ENCODE measurements at places on chromosomes 13 and 19.

- no peak for DNase-seq
These were observed 841 bp upstream of the ZNF223 start for GRCh38 chr19:44050740-44051649.

- DNase-seq, result no peak
These were observed 41.0 kb downstream of the MLLT1 start for GRCh38 chr19:6238643-6239281.

DNA sequence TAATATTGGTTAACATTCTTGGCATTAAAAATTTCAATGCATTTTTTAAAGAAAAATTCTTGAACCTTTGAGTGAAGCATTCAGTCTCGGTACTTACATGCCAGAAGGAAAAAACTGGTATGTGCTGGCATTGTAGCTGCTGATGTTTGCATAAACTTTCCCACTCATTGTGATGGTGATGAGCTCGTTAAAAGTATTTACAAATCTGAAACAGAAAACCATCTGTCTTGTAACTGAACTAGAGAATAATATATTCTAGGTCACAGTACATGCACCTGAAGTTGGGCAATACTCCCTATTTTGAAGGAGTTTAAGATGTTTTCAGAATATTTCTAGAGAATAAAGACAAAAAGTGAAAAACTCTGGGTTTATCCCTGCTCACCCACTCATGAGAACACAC lies 64.1 kb downstream of the SLC15A1 start:
- DNase-seq, result no peak

DNA sequence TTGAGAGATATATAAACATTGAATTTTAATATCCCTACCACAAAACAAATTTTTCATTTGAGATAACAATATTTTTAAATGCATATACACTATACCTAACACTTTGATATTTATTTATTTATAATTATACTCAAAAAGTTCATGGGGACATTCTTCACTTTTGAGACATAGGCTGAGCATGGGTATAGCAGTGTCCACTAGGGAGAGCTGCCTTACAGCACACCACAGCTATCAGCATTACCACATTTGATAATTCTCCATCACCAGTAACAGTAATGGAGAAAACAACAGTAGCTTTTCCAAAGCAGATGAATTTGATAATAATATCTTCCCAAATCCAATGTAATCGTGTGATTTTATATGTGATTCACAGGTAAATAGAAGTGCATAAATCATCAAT lies 626.1 kb downstream of the DACH1 start:
- no peak for DNase-seq

GRCh38 chr19:47123406-47123805 lies 7.2 kb upstream of the SAE1 start:
- no peak for DNase-seq

DNA sequence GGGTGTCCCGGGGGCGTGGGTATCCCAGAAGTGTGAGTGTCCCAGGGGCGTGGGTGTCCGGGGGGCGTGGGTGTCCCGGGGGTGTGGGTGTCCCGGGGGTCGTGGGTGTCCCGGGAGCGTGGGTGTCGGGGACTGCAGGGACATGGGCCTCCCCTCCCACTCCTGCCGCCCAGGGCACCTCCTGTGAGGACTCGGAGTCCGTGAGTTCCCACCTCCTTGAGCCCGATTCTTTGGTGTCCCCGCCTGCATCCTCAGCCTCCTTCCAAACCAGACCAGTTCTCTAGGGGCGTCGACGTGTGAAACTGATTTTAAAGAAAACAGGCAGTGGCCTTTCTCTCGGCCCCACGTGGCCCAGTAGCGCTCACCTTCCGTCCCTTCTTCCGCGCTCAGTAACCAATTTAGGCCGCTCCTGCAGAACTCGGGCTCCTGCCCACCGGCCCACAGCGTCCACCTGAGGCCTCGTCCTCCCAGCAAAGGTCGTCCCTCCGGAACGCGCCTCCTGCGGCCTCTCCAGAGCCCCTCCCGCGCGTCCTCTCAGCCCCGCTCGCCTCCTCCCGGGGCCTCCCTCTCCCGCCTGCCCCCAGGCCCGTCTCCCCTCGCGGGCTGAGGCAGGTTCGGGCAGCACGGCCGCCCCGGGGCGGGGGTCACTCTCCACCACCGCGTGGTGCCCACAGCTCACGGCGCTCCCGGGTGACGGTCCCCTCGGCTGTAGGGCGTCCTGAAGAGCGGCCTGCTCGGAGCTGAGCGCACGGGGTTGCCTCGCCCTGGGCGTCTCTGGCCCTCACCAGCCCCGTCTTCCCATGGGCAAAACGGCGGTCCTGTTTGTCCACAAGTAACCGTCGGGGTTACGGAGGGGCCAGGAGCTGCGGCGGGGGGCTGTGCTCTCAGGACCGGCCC lies 3.8 kb downstream of the F7 start:
- DNase-seq, result no peak

DNA sequence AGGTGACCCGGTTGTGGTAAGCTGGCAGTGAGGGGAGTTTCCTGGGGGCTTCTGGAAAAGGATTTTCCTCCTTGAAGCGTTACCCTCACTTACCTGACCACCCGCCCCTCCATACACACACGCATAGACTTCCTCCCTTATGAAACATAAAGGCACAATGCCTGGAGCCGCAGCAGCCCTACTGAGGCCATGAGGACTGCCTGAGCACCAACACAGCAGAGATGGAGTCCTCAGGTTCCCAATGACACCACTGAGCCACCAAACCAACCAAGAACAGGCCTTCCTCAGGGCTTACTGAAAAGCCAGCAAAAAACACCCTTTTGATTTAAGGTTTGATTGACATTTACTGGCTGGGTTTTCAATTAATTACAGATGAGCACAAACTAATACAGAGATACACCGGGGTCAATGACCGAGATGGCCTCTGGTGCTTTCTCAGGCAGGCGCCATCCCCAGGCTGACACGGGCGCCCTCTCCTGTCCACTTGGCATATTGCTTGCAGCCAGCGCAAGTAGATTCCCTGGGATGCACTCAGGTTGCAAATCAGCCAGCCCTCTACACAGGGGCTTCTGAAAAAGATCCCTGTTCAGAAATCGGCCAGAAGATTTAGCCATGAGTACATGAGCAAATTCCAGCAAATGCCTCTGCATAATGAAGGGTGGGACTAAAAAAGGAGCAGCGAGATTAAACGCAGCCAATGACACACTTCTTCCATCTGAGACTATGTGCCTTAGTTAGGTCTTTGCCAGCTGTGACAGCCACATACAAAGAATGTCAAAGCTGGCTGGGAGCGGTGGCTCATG lies 14.8 kb downstream of the OPA3 start:
- DNase-seq, result peak; percentile 83

GRCh38 chr13:92842145-92842544 lies 384.5 kb upstream of the GPC6 start:
- no peak for DNase-seq

- no peak for DNase-seq
These were observed 165.4 kb downstream of the FLT1 start for GRCh38 chr13:28329395-28330158.

DNA sequence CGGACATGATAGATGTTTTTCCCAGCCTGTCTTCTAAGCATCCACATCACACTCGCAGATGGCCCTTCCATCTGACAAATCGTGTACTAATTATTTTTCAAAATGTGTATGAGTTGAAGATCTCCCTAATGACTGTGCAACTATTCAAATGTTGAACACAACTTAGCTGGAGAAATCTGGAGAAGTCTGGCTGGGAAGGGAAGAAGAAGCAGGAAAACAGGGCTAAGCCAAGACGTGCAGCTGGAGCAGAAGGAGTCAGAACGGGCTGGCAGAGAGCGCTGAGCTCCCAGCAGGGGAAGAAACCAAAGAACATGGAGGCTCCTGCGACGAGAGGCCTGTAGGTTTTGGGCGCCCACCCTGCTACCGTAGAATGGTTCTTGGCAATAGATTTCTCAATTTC lies 13.2 kb upstream of the LATS2 start:
- no peak for DNase-seq

GRCh38 chr13:103188713-103189326 lies 122.6 kb upstream of the SLC10A2 start:
- no peak for DNase-seq

GRCh38 chr19:33819880-33820781 lies 23.5 kb downstream of the KCTD15 start:
- DNase-seq, result no peak

- no peak for DNase-seq
These were observed 108.9 kb downstream of the PCCA start for GRCh38 chr13:100197591-100198365.

GRCh38 chr13:31653730-31654129 lies 85.6 kb upstream of the RXFP2 start:
- no peak for DNase-seq

DNA sequence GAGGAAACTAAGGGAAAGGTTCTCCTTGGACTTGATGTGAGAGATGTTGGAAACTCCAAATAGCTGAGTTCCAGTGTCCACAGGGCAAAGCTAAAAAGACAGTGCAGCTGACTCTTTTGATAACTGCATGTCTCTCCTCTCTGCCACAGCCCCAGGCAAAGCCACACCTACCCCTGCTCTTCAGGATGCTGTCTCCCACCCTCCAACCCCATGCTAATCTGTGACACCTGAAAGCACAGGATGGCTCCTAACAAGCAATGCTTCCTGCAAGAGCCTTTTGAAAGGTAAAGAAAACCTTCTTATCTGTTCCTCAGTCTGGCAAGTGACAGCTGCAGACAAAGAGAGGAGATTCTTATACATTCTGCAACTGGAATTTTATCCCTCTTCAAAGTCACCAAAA lies 14.5 kb downstream of the SLC46A3 start:
- no peak for DNase-seq

DNA sequence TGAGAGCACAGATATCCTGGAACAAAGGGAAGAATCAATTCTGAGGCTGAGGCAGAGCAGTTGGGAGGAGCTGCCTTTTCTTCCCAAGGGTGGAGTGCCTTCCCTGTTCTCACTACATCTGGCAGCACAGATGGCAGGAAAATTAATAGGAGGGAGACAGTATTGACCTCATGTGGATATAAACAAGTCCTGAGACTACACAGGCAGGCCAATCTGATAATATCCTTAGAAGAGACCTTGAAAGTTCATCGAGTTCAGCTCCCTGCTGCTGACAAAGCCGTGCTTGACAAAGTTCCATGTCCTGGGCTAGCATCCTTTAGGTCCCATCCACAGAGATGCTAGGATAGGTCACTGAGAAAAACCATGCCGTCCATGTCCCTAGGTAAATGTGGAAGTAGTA lies 1451.5 kb downstream of the EFNB2 start:
- no peak for DNase-seq

- DNase-seq, result no peak
These were observed 422.7 kb upstream of the ARGLU1 start for GRCh38 chr13:106990594-106990993.

GRCh38 chr13:83798731-83799130 lies 83.5 kb downstream of the SLITRK1 start:
- DNase-seq, result no peak

DNA sequence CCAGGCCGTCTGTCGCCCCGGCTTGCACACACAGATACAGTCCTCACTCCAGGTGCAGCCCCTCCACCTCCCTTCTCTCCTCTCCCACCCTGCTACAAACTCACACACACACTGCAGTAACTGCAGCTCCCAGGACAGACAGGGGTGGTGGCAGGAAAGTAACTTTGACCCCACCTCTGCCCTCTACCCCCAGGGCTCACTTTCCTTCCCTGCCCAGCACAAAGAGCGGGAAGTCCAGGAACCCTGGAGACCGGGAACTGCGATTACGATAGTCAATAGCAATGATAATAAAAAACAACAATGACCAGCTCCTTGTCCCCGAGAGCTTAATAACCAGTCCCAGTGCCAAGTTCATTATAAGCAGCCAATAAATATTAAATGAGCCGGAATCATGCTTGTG lies at the start of gene CEACAM20:
Gene CEACAM20, minus strand, starts transcription at position 140 of the 400 bp plus-strand sequence. CDS start 166 bp downstream, outside the sequence.
- no peak for DNase-seq

- no peak for DNase-seq
These were observed 9.7 kb downstream of the R3HDM4 start for GRCh38 chr19:903266-903797.

GRCh38 chr13:33228648-33229445 lies 56.7 kb downstream of the STARD13 start:
- DNase-seq, result no peak

DNA sequence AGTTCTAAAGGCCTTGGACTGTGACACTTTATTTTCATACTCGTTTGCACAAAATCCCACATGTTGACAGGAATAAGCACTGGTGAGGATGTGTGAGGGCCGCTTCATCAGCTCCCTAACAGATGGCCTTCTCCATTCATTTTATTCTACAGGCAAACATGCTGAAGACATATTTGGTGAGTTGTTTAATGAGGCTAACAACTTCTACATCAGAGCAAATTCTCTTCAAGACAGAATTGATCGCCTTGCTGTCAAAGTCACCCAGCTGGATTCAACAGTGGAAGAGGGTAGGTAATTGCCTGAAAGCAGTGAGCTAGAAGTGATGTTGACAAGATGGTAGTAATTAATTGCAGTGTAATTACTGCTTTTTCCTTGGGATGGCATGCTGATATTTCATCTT lies 95.7 kb downstream of the GPR12 start:
- no peak for DNase-seq

GRCh38 chr13:112756967-112757758 lies 67.3 kb downstream of the ATP11A start:
- no peak for DNase-seq

GRCh38 chr13:44857061-44857460 lies 132.2 kb downstream of the NUFIP1 start:
- no peak for DNase-seq

DNA sequence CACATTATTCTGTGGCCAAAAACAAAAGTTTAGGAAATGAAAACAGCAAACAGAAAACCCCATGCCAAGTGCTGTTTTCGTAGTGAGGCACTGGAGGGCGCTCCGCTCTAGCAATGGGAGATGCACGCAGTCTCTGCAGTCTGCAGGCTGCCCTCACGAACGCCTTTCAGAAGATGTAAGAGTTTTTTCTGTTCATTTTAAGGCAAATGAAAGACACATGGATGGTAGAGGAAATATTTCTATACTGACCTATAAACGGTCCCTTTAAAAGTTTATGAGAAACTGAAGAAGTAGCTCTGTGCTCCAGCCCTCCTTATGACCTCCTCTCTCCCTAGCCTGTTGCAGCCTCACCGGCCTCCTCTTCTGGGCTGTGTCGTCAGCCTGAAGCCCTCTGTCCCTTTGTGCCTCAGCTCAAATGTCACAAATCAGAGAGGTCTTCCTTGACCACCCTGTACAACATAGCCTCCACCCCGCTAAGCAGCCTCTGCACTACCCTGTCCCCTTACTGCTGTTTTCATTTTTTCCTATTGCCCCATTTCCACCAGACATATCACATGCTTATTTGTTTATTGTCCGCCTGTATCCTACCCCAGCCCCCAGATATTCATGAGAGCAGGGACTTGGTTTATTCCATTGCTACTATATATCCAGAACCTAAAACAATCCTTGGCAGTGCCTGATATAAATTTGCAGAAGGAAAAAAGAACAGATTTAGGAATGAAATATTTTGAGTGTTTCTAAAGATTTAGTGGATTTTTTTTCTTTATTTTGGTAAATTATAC lies 116.4 kb downstream of the TM9SF2 start:
- no peak for DNase-seq

DNA sequence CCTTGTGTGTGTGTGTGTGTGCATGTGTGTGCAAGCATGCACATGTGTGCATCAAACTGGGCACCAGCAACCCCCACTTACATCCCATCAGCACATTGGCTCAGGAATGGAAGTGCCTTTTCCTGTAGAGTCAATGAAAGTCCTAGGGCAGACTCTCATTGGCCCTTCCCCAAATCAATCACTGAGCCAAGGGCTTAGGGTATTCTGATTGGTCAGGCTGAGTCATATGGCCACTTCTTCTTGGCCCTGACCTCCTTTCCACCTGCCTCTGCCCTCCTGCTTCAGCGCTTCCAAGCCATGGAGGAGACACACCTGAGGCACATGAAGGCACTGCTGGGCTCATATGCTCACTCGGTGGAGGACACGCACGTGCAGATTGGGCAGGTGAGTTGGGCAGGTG lies 20.9 kb downstream of the FCHO1 start:
- no peak for DNase-seq

- no peak for DNase-seq
These were observed 9.0 kb upstream of the STRN4 start for GRCh38 chr19:46755077-46755852.

All from activated naive CD4-positive, alpha-beta T cell treated with anti-CD3 and anti-CD28 coated beads, Interleukin-2, amount 50 U/mL, for 72 hours (primary cell).